ENCODE measurements at places on chromosomes 16 and 17. TPM values are rescaled to one million over a fixed set of nuclear protein-coding genes. Genes with fewer than 3 reads are reported as not detected.
A peak's percentile ranks its signal among the peaks of the same experiment; 100 is the strongest.

FAM117A gene
- polyA plus RNA-seq, result 59.8 TPM

RHBDL3 gene
- not detected for polyA plus RNA-seq

CA7 gene
- not detected for polyA plus RNA-seq

- peaks cover 6% of the 10 kb centered on the region for H3K36me3 ChIP-seq
- peaks cover 14% of the 10 kb centered on the region for H3K4me1 ChIP-seq
- no peak overlapping the region for H3K27ac ChIP-seq
- no peak overlapping the region for H3K4me3 ChIP-seq
- peak; percentile 59 for DNase-seq
Observed at GRCh38 chr16:28873543-28874201, 4.6 kb upstream of the ATP2A1 start.

GRCh38 chr17:76394166-76394565, 9.8 kb downstream of the SPHK1 start:
- no peaks in the 10 kb centered on the region for H3K27me3 ChIP-seq
- no peak for DNase-seq
- peaks cover 5% of the 10 kb centered on the region for H3K4me1 ChIP-seq

DNA sequence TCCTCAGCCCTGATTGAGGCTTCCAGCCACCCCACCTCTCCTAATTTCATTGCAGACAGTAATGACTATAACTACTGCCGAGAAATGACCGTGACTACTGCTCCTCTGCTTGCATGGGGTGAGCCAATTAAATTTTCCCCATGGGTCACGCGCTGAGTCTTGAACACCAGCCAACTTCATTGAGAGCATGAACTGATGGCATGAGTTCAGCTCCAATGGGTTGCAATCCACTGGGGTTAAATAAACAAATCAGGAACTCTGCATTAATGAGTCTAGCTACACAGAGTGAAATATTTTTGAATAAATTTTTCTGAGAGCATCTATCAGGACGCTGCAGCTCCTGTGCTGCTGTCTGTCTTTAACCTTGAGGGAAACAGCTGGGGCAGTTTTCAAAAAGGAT, 61.6 kb upstream of the CLEC3A start:
- no peak overlapping the region for H3K4me3 ChIP-seq
- DNase-seq, result no peak
- no peaks in the 10 kb centered on the region for H3K36me3 ChIP-seq
- no peaks in the 10 kb centered on the region for H3K4me1 ChIP-seq
- H3K27ac ChIP-seq, result no peak overlapping the region

DNA sequence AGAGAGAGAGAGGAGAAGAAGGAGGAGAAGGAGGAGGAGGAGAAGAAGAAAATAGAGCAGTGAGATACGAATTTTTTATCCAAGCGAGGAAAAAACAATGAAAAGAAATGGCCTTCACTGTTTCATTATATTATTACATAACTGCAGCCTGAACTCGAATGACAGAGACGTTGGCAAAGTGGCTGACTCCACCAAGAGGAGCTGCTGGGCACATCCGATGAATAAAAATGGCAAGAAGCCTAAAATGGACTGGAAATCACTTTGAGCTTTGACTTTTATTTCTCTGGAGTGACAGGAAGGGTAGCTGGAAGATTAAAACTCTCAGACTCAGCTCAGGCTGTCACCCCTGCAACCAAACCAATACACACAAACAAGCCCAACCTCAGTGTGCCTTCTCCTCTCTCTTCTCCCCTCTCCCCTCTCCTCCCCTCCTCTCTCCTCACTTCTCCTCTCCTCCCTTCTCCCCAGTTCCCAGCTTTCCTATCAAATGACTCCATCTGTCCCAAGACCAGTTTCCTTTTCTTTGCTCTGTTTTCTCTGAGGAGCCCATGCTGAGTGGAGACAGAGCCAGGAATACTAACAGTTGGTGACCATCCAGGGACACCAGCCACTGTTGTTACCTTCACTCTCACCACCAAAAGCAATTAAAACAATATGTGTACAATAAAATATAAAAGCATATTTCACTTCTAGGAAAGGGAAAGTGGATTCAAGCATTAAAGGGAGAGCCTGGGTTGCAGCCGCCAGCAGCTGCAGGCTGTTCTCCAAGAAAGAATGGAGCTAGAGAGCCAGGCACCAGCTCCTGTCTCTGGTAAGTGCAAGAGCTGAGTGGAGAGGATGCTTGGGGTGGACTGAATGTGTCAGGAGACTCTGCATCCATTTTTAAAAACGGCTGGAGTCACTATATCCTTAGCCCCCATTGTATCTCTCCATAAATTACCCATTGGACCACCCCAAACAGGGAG, 51.2 kb downstream of the SOX9 start:
- no peak overlapping the region for H3K27ac ChIP-seq
- H3K4me1 ChIP-seq, result no peaks in the 10 kb centered on the region
- no peaks in the 10 kb centered on the region for H3K36me3 ChIP-seq
- peaks cover 4% of the 10 kb centered on the region for H3K27me3 ChIP-seq
- no peak for DNase-seq

DNA sequence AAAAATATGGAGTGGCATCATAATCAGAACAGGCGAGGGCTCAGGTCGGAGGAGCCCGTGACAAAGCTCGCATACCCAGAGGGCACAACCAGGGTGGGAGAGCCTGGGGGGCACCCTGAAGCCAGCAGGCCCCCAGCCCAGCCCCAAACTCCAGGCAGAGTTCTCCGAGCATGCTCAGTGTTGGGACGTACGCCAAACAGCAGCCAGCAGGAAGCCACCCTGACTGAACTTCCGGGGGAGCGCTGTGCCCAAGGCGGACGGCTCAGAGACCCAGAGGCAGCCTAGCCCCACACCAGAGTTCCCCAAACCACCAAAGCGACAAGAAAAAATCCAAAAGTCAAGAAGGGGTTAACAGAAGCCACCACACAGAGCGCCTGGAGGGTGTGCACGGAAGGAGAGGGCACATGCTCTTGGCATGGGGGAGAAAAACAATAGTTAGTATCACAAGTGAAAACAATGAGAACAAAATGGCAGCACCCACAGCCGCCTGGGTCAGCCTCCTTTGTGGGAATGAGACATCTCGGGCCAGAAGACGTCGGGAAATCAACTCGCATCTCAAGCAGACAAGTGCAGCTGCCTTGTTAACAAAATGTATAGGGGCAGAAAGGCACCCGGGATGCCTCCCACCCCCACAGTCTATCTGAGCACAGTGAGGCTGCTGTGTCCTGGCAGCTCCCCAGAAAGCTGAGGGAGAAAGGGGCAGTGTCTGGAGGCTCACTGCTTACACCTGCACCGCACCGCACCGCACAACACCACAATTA, 11.9 kb downstream of the EXOC7 start:
- peaks cover 29% of the 10 kb centered on the region for H3K36me3 ChIP-seq
- H3K4me3 ChIP-seq, result no peak overlapping the region
- DNase-seq, result no peak
- H3K27ac ChIP-seq, result no peak overlapping the region
- H3K27me3 ChIP-seq, result no peaks in the 10 kb centered on the region

DNA sequence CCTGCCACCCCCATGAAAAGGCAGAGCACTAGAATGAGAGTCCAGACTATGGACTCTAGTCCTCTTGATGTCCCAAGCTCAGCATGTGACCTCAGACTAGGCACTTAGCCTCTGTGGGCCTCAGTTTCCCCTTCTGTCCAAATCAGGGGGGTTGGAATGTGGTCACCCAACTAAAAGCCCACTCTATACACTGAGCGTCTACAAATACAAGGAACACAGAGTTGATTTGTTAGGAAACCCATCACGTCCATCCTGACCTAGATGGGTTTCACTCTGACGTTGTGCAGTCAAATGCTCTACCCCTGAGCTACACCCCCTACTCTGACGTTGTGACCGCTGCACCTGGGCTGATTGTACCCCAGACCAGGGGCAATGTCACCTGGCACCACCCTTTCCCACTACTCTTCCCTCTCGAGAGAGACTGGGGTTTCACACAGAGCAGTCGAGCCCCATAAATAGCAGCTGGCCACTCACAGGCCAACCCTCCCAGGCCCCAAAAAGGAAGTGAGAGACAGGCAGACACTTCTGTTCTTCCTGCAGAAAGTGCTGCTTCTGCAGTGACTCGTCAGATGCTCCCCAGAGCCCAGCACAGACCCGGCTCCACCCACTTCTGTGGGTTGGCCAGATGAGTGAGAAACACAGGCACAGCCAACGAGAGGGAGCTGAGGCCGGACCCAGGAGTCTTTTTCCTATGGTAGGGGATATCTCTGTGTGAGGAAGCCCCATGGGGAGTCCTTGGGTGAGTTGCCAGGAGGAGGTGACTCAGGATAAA, 16.1 kb upstream of the TNFRSF13B start:
- DNase-seq, result peak; percentile 92
- H3K27ac ChIP-seq, result peak overlapping the region; percentile 95
- H3K4me3 ChIP-seq, result peak overlapping the region; percentile 74
- H3K27me3 ChIP-seq, result no peaks in the 10 kb centered on the region
- H3K36me3 ChIP-seq, result no peaks in the 10 kb centered on the region

- H3K4me3 ChIP-seq, result no peak overlapping the region
- peaks cover 24% of the 10 kb centered on the region for H3K36me3 ChIP-seq
- no peak overlapping the region for H3K27ac ChIP-seq
- no peak for DNase-seq
- peaks cover 12% of the 10 kb centered on the region for H3K4me1 ChIP-seq
Observed at GRCh38 chr16:71732587-71732986, 8.1 kb upstream of the PHLPP2 start.

KRT33A gene
- not detected for polyA plus RNA-seq

MYO15B gene
- polyA plus RNA-seq, result 5.9 TPM

KRT27 gene
- polyA plus RNA-seq, result not detected

DNA sequence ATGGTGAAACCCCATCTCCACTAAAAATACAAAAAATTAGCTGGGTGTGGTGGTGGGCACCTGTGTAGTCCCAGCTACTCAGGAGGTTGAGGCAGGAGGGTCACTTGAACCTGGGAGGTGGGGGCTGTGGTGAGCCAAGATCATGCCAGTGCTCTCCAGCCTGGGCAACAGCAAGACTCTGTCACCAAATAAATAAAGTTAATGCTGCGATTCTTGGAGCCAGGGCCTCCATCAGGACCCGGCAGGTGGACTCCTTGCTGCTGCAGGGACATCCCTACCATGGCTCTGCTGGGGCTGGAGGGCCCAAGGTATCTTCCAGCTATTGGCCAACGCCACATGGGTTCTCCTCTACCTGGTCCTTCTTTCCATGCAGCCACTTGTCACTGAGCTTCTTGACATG, 82.5 kb upstream of the CACNG5 start:
- H3K27ac ChIP-seq, result no peak overlapping the region
- H3K36me3 ChIP-seq, result peaks cover 6% of the 10 kb centered on the region
- no peaks in the 10 kb centered on the region for H3K4me1 ChIP-seq
- DNase-seq, result no peak
- H3K27me3 ChIP-seq, result peaks cover 9% of the 10 kb centered on the region
- H3K4me3 ChIP-seq, result no peak overlapping the region

SNX20 gene
- polyA plus RNA-seq, result 40.3 TPM

- no peak overlapping the region for H3K4me3 ChIP-seq
- H3K36me3 ChIP-seq, result no peaks in the 10 kb centered on the region
- H3K27ac ChIP-seq, result no peak overlapping the region
- DNase-seq, result no peak
Observed at GRCh38 chr16:84813141-84813934, 6.4 kb upstream of the CRISPLD2 start.

- H3K4me1 ChIP-seq, result peaks cover 37% of the 10 kb centered on the region
- no peak for DNase-seq
- H3K27me3 ChIP-seq, result no peaks in the 10 kb centered on the region
- peaks cover 11% of the 10 kb centered on the region for H3K36me3 ChIP-seq
- H3K4me3 ChIP-seq, result no peak overlapping the region
- H3K27ac ChIP-seq, result peak overlapping the region; percentile 72
Observed at GRCh38 chr16:68061396-68061795, 23.8 kb upstream of the NFATC3 start.

DNA sequence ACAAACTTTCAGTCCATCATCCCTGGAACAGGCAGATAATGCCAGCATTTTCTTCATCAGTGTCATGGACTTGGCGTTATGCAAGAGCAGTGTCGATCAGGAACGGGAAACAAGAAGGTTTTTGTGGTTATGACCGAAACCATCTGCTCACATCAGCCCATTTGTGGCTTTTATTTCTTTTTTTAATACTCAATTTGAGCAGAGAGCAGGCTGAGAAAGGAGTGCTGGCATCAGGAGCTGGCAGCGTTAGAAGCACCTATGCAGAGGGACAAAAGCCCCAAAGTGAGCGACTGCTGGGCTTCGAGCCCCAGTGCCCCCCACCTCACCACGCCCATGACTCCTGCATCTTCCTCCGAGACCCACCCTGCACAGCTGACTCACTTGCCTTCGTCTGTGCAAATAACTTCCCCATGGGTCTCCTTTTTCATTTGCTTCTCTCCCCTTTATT, 16.2 kb upstream of the CD300E start:
- peak overlapping the region; percentile 68 for H3K4me3 ChIP-seq
- H3K36me3 ChIP-seq, result no peaks in the 10 kb centered on the region
- peak overlapping the region; percentile 56 for H3K27ac ChIP-seq
- DNase-seq, result peak; percentile 54

TBX6 gene
- polyA plus RNA-seq, result 0.57 TPM

TMC5 gene
- polyA plus RNA-seq, result not detected

Data from naive B cell (primary cell).